Natural killer cell treated with Interleukin-12 subunit alpha and Interleukin-12 subunit beta and Interleukin-15 and Interleukin-18, amount 100 ng/mL, for 72 hours (primary cell): ENCODE measurements at places on chromosomes 7 and 10. TPM values are rescaled to one million over a fixed set of nuclear protein-coding genes. Genes with fewer than 3 reads are reported as not detected.
A peak's percentile ranks its signal among the peaks of the same experiment; 100 is the strongest.

DNA sequence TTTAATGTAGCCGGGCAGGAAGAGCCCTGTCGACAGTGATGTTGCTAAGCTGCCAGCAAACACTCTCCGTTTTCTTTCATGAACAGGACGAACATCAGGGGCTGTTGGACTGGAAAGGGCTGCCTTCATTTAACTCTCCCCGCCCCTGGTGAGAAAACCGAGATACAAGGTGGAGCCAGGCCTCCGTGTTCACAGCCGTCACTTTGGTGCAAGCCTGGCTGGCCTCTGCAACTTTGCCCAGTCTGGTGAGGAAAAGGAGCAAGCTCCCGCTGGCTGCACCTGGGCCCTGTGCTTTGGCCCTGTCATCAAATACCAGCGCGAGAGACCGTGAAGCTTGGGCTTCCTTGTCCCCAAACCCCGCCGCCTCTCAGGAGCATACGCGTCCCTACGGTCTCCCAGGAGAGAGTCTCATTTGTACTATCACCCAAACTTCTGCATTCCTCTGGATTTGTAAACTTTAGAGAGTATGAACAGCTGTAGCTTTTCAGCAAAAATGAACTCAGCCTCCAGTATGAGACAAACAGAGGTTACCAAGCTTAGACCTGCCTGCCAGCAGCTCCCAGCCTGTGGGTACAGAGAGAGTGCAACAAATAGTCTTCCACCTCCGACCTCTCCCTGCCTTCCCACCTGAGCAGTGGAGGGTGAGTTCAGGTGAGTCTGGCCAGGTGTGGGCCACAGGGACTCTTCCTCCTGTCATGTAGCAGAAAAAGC is 445.3 kb upstream of the MGMT start:
- DNase-seq = no peak

Gene LRIT1
- not detected for total RNA-seq

Gene FAM241B
- 3.0 TPM for total RNA-seq

GRCh38 chr10:17888189-17888588 is 63.5 kb upstream of the SLC39A12 start:
- DNase-seq = no peak

DNA sequence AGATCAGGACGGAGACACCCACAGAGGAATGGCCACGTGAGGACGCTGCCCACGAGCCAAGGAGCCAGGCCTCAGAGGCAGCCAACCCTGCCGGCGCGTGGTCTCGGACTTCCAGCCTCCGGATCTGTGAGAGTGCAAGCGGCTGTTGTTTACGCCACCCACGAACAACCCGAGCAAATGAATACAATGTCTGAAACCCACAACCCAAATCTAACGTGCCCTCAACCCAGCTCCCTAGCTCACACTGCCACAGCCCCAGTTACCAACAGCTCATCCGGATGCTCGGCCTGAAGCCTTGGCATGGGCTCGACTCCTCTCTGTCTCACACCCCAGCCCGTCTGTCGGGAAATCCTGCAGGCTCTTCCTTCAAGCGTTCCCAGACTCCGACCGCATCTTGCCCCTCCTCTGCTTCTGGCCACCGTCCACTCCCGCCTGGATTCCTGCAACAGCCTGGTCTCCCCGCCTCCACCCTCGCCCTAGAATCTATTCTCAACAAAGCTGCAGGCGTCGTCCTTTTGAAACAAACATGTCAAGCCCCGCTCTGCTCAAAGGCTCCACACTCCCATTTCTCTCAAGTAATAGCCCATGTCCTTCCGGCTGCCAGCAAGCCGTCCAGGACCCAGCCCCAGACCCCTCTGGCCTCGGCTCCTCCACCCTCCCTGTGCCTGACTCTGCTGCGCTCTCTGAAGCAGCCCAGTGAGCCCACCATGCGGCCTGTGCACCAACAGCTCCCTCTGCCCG is 35.3 kb downstream of the STK32C start:
- DNase-seq = no peak

DNA sequence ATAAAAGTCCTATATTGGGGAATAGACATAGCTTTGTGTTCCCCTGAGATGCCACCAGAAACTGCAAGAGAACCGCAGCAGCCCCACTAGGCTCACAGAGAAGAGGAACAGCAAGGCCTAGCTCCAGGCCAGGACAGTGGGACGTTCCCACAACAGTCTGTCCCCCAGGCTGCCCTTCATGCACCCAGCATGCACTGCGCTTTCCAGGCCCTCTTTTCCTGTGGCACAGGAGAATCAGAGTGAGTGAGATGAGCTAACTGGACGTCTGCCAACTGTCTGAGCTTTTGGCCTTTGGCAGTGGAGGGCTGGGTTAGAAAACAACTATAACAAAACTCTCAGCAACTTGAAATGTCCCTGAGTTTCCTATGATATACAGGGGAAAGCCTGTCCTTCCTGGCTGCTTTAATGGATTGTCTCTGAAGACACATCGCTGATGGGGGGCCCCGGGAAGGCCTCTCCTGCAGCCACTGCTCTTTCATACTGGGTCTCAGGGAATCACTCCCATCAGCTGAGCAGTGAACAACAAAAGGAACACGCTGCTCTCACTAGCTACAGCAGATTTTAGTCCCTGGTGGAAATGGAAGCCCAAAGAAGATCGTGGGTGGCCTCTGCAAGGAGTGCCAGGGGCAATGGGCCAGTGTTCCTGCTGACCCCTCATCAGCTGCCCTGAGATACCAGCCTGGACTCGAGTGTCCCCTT is 53.5 kb downstream of the PODXL start:
- DNase-seq = no peak

DNA sequence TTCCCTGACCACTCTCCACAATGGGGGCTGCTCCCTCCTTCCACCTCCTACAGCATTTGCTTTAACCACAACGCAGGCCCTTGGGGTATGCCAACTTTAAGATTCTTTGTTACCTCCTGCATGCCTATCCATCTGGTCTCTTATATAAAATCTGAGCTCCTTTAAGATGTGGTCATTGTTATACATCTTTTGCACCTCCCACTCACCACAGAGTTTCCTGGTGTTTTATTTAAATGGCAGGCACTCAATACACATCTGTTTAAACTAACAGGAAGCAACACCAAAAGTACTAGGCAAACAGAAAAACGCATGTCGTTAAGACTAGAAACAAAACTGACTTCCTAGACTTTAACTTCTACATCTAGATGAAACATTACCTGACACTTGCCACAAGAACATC is 36.3 kb downstream of the SLC25A13 start:
- no peak for DNase-seq

DNA sequence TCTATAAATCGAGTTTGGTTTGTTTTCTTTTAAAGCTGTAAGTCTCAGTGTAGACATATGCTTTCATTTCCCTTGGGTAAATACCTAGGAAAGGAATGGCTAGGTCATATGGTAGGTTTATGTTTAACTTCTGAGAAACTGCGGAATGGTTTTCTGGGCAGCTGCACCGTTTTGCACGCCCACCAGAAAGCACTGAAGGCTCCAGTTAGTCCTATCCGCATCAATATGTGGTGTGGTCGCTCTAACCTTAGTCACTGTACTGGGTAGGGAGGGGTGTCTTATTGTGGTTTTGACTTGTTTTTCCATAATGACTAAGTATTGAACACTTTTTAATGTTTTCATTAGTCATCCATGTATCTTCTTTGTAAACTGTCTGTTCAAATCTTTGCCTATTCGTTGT is 279.5 kb upstream of the AKR1E2 start:
- no peak for DNase-seq

- DNase-seq = peak; percentile 98
Observed at GRCh38 chr10:104231784-104232612, at the start of gene CFAP43. Gene CFAP43 (minus strand): TSS chr10:104232364. CDS start chr10:104232246, 118 bp downstream.

DNA sequence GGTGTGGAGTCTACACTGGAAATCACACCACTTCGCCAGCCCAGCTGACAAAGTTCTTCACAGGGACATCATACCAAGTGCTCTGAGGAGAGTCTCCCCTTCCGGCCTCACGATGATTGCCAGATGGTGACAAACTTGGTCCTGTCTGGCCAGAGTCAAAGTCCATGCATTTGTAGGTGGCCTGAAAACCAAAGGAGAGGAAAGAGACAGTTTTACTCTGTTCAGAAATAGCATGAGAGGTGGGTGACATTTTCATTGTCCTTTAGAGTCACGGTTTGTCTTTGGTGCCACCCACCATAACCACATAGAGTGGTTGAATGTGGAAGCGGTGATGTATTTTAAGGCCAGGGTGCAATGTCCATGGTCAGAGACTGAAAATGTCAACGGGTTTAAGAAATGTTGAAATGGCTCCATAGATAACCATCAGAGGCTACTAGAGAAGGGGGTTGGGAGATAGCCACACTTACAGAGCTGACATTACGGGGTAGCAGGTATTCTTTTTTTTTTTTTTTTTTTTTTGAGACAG is 33.0 kb downstream of the BTBD16 start:
- DNase-seq = no peak

GRCh38 chr10:58189269-58189668 is 78.4 kb downstream of the IPMK start:
- no peak for DNase-seq

Gene CRHR2
- total RNA-seq = not detected

GRCh38 chr10:3072641-3073360 is 5.5 kb downstream of the PFKP start:
- DNase-seq = no peak

DNA sequence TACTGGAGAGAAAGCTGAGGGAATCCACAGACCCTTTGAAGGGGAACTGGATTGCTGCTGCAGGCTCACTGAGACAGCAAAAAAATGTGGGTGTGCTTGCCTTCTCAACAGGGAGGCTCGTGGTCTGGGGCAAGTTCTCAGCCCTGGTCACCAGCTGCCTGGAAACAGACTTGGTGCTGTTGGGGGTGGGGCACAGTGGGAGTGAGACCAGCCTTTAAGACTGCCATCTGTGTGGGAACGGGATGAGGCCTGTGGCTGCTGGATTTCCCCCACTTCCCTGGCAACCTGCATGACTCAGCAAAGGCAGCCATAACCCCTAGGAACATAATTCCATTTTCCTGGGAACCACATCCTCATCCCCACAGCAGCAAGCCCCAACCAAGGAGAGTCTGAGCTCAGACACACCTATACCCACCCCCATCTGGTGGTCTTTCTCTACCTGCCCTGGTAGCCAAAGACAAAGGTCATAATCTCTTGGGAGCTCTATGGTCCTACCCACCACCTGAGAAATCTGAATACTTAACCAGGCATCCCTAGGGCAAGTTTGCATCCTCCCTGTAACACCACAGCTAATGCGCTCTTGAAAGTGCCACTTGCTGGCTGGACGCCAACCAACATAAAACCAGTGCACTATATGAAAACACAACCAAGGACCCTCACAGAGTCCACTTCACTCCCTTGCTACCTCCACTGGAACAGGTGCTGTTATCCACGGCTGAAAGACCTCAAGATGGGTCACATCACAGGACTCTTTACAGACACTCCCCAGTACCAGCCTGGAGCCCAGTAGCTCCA is 45.0 kb upstream of the TFEC start:
- DNase-seq = no peak

- no peak for DNase-seq
Observed at GRCh38 chr7:56063500-56063881, 595 bp upstream of the SUMF2 start.

- no peak for DNase-seq
Observed at GRCh38 chr10:88314362-88314761, 268.8 kb downstream of the RNLS start.

- no peak for DNase-seq
Observed at GRCh38 chr7:152699079-152699478, 23.1 kb upstream of the XRCC2 start.

Gene CRYGN
- total RNA-seq = not detected

GRCh38 chr7:94323844-94324243 is 70.9 kb upstream of the COL1A2 start:
- no peak for DNase-seq

- no peak for DNase-seq
Observed at GRCh38 chr7:131026297-131027000, 292.4 kb upstream of the KLF14 start.

GRCh38 chr7:50543776-50544442 is 21.3 kb downstream of the DDC start:
- no peak for DNase-seq

GRCh38 chr7:90994601-90995000 is 269.6 kb upstream of the FZD1 start:
- DNase-seq = no peak

- DNase-seq = no peak
Observed at GRCh38 chr7:134472572-134473244, 13.8 kb upstream of the AKR1B1 start.

Gene ZNF804B
- total RNA-seq = not detected

- DNase-seq = peak; percentile 85
Observed at GRCh38 chr7:50304129-50304910, at the start of gene IKZF1. Gene IKZF1 (plus strand): TSS chr7:50304716. CDS start chr7:50319062, 14,346 bp downstream.

GRCh38 chr10:116589926-116590325 is 833 bp upstream of the PNLIPRP1 start:
- no peak for DNase-seq

Gene MLLT10
- total RNA-seq = 31.5 TPM

- no peak for DNase-seq
Observed at GRCh38 chr10:59867590-59867989, 38.8 kb downstream of the CCDC6 start.

GRCh38 chr7:73984481-73985205 is 43.3 kb upstream of the ELN start:
- DNase-seq = no peak

DNA sequence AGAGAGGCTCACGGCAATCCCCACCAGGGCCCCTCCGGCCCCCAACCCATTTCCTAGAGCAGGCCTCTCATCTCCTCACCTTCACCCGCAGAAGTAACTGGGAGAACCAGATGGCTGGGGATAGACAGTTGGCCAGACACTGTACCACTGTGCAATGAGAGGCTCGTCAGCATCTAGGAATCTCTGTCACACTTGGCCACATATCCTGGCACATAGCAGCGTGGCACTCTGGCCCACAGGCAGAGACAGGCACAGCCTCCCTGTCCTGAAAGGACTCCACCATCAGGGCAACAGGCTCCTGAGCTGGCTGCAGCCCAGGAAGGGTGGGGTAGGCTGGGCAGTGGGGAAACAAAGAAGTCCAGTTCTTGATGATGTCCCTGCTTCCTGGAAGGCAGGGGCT is 45.8 kb downstream of the C10orf143 start:
- no peak for DNase-seq

- DNase-seq = no peak
Observed at GRCh38 chr10:128178302-128178958, 52.2 kb upstream of the MKI67 start.

GRCh38 chr7:29873644-29874294 is 67.5 kb downstream of the WIPF3 start:
- DNase-seq = no peak

- DNase-seq = no peak
Observed at GRCh38 chr10:28841625-28842024, 164.3 kb downstream of the BAMBI start.
